Kidney tubule cell (primary cell): ENCODE measurements at places on chromosomes 7 and 10.

- no peak for DNase-seq
Observed at GRCh38 chr7:41047211-41047610, 655.7 kb downstream of the INHBA start.

GRCh38 chr7:158761945-158762344 lies 57.3 kb upstream of the NCAPG2 start:
- no peak for DNase-seq

DNA sequence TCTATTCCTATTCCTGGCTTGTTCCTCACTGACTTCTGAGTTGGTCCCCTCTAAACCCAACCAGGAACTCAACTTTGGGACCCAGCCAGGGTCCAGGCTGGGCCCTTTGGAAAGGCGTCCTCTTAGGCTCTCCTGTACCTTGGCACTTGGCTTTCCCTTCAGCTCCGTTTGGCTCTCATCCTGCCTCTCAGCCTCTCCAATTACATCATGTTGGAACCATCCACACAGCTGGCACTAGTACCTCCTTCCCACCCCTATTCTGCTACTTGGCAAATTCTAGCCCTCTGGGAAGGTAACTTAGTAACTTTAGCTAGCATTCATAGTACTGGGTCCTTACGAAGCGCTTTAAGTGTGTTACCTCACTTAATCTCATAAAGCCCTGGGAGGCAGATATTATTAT lies 205.3 kb upstream of the HABP2 start:
- no peak for DNase-seq

- DNase-seq, result no peak
Observed at GRCh38 chr7:37452346-37452745, 3.7 kb upstream of the ELMO1 start.

GRCh38 chr7:141497391-141497790 lies 53.8 kb upstream of the AGK start:
- no peak for DNase-seq

DNA sequence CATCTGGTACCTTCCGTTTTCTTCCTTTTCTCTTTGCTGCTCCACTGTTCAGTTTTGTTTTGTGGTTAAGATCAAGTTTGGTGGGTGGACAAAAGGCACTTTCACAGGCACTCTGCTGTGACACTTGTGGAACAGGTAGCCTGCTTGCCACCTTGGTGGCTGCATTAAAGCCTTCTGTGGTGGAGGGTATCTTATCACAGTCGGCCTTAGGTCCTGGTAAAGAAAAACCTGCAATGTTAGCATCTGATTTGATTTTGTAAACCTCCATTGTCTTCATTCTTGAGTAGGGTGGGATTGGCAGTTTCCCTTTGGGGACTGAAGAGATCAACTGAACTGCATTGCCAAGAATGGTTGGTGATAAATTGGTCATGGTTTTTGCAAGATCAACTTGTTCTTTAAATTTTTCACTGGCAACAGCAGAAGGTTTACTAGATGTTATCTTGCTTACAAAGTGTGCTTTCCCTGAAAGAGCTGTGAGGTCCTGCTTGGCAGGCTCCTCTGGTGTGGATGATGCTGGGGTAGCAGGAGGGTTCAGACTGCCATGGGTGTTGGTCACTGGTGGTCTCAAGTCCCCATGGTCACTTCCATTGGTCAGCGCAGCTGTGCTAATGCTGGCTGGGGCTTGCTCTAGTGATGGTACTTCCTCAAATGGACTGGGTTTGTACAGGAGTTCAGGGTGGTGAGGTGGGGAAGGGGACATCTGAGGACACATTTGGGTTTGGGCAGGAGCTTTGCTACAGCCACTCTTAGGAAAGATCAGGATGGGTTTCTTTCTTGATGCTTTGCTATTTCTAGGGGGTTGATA lies 182.2 kb downstream of the ZNF438 start:
- no peak for DNase-seq

- DNase-seq, result no peak
Observed at GRCh38 chr7:14065286-14065685, 75.8 kb upstream of the ETV1 start.

DNA sequence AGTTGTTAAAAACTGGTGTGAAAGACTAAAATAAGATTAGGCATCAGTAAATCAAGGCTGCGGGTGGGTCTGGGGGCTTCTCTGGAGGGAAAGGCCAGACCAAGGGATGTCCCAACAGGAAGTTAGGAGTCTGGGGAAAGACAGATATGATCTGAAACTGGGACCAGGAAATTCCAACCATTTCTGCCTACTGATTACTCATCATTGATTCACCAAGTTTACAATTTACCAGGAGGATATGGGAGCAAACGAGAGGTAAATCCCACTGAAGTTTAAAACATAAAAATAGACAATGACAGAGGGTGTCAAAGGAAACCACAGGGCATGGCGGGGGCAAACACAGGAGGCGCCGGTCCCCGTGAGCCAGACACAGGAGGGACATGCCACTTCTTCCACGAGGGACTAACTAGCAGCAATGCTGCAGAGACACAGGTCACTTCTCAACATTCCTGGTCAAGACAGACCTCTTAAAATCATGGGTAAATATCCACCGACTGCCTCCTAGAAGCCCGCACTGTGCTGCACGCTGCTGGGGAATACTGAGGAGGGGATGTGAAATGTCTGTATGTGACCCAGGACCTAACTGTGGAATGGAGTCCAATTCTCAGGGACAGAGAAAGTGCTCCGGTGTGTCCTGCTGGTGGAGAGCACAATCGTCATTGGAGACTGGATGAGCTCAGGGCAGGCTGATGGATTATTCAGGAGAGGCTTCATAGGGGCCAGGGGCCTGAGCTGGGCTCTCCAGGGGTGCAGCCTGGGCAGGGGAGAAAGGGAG lies 153.4 kb upstream of the KLF14 start:
- peak; percentile 95 for DNase-seq

- no peak for DNase-seq
Observed at GRCh38 chr10:129716211-129716681, 247.8 kb downstream of the EBF3 start.

GRCh38 chr7:20408467-20408826 lies 77.7 kb downstream of the ITGB8 start:
- DNase-seq, result no peak

DNA sequence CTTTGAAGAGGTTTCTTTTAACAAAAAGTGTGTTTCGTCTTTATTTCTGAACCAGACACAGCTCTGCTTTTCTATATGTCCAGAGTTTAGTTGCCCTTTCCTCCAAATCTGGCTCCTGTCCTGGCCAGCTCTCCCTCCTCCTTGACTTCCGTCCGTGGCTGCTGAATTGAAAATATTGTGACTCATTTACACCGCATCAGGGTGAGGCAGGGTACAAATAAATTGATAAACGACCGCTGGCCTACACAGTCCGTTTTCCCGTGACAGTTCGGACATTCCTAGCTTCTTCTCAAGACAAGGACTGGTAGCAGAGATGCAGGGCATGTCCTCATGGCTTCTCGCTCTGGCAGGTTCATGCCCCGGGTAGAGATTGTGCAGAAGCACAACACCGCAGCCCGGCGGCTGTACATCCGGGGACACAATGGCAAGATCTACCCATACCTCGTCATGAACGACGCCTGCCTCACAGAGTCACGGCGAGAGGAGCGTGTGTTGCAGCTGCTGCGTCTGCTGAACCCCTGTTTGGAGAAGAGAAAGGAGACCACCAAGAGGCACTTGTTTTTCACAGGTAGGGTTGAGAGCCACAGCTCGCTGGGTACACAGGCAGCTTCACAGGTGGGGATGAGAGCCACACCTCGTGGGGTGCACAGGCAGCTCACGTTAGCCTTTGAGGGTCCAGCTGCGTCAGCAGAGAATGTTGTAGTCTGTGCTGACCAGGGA lies 126.6 kb downstream of the TRRAP start:
- DNase-seq, result no peak

DNA sequence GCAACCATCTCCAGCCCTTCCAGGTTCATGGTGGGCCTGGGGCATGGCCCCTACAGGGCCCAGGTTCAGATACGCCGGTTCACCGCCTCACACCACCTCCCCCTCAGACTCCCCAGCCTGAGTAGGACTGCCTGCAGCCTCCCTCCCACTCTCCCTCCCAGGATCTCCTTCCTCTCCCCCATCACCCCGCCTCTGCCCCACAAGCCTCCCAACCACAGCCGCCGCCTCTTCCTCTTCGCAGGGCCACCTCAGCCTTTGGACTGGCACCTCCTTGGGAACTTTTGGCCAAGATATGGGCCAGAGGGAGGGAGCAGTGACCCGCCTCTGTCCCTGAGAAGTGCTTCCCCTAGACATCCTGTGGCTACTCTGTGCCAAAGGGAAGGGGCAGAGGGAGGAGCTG lies 9.3 kb downstream of the KCNIP2 start:
- no peak for DNase-seq

DNA sequence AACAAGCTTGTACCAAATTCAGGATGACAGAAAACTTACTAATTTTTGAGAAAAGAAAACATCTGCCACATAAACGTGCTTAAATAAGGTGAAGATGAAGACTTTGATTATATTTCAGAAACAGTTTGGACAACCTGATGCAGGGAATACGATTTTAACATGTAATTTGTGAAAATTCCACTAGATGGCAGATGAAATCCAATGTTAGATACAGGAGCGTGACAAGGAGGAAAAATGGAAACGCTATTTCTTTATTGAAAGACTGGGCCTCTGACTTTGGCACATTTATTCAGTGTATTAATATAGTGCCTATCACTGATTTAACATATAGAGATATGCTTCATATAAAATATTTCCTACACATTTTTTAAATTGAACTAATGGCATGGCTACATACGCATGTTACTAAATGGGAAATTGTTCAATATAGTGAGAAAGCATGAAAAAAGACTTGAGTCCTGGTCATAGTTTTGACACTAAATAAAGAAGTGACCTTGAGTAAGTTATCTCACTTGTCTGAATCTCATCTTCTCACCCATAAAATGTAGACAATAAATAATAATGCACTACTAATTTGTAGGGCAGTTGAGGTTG lies 60.7 kb downstream of the CD36 start:
- peak; percentile 63 for DNase-seq

GRCh38 chr7:84538268-84538667 lies 343.7 kb upstream of the SEMA3A start:
- no peak for DNase-seq

GRCh38 chr10:113965077-113965476 lies 78.6 kb upstream of the ADRB1 start:
- no peak for DNase-seq

DNA sequence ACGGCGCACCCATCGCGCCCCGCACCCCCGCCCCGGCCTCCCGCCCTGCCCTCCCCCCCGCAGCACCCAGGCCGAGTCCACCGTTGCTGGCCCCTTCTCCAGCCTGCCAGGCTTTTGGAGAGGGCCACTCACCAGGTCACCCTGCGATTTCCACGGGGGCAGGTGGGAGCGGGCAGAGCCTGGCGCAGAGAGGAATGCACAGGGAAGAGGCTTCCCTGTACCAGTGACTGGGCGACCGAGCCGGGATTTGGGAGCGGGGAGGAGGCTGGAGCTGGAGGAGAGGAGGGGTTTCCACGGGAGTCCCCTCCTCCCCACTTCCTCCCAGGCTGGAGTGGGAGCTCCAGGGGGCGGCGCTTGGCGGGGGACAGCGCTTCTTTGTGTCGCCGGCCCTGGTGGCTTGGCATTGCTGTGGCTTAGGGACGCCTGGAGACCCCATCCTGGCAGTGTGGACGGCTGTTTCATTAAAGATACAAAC lies 19.3 kb downstream of the TCAF1 start:
- peak; percentile 72 for DNase-seq

DNA sequence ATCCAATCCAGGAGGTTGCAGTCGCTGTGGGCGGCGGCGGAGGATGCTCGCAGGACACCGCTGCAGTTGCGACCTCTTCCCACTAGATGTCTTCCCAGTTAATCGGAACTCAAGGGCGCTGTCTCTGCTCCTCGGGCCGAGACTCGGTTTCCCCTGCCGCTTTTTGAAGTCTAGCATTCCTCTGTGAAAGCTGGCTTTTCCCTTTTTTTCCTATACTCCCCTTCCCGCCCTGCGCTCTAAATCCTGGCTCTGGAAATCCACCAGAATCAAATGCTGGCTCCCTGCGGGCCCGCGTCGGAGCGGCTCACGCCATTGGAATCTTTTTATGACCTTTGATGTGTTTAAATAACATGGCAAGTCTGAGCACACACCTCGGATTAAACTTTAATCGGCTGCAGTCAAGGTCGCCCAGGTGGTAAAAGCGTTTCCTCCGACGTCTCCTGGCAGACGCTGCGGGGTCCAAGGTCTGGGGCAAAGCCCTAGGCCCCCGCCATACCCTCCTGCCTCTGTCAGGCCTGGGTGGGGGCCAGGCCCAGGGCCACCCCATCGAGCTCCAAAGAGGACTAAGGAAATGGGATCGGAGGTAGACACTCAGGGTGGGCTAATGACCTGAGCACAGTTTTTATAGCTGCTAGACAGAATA lies 10.7 kb upstream of the HOXA13 start:
- peak; percentile 48 for DNase-seq

- DNase-seq, result peak; percentile 96
Observed at GRCh38 chr7:40299097-40299496, 164.3 kb downstream of the SUGCT start.

- DNase-seq, result no peak
Observed at GRCh38 chr10:43404704-43405084, 4.3 kb downstream of the HNRNPF start.

GRCh38 chr7:117098457-117098856 lies 145.2 kb downstream of the ST7 start:
- peak; percentile 70 for DNase-seq

DNA sequence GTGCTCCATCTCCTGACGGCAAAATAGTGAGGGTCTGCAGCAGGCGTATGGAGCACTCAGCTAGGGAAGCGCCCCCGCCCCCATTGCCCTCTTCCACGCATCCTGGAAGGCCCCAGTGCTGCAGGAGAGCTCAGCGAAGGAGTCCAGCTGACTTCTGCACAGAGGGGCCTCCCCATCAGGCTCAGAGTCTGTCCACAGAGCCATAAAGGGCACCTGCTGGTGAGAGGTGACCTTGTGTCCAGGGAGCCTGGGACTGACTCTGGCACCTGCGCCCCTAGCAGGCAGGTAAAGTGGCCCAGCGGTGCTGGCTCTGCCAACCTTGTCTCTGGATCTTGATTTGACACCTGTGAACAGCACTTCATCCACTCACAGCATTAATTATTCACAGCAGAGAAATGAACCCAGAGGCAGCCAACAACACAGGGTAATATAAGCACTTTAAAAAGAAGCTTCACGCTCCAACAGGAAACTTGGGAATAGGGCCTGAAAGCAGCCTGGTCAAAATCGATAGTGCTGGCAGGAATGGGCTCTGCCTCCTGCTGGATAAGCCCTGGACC lies 59.6 kb downstream of the VOPP1 start:
- no peak for DNase-seq
